ENCODE measurements at places on chromosomes 3 and 15.

DNA sequence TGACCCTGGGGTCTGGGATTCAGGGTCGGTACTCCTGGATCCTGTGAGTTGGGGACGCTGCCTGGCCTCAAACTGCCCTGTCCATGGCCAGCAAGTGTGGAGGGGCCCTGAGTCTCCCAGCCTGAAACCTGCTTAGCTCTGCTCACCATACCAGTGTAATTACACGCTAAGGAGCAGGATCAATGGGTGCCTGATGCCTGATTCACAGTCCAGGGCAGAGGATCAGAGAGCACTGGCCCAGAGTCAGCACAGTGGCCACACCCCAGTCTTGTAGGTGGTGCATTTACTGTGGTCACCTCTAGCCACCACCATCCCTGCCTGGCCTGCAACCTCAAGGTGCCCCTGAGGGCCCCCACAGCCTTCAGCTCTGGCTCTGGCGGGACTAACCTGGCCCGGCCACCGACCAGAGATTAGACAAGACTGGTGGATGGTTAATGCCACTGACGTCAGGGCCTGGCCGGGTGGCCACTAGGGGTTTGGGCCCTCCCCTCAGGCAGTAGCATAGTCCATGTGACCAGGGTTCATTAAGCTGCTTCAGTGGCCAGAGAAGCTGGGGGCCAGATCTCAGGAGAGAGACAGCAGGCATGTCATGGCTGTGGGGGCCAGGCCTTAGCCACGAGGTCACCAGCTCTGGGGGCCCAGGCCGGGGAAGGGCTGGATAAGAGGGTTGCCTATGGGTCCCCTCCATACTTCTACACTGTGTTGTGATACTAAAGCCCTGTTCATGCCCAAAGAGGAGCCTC lies 3.3 kb upstream of the SLC38A3 start:
- DNase-seq = no peak

DNA sequence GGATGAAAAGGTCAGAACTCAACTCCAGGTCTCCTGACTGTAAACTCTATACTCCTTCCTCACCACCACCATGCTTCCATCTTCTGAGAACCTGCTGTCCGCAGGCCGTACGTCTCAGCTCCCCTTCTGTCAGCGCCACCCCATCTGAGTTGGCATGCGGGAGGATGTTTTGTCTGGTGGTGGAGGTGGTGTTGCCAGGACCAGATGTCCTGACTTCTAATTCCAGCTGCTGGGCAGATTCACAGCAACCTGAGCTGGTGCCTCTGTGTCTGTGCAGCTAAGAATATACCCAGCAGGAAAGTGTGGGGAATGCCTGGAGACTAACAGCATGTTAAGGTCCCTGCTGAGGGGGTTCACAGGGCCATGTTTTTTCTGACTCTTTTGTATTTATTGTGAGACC lies 23.2 kb downstream of the PLA1A start:
- no peak for DNase-seq

- peak; percentile 46 for DNase-seq
These were observed 1.1 kb downstream of the ARMC8 start for GRCh38 chr3:138188013-138188730.

GRCh38 chr3:58801541-58801940 lies 135.0 kb upstream of the FAM3D start:
- no peak for DNase-seq

DNA sequence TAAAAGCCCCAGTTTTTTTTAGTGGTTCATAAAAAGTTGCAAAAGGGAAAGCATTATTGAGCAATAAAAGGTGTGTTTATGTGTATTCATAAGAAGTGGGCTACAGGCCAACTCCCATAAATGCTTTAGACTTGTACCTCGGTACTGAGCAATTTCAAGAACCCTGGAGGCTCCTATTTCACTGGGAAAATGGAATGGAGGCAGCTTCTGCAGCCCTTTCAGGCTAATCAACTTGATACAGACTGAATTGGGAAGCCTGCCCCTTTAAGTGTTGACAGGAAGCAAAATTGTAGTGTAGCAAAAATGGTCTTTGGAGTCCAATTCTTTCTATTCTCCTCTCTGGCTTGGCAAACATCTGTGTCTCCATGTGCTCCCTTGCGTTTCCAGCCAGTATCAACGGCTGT lies 118.8 kb downstream of the ECT2 start:
- DNase-seq = no peak

GRCh38 chr3:197525706-197526105 lies 30.1 kb downstream of the BDH1 start:
- DNase-seq = no peak

DNA sequence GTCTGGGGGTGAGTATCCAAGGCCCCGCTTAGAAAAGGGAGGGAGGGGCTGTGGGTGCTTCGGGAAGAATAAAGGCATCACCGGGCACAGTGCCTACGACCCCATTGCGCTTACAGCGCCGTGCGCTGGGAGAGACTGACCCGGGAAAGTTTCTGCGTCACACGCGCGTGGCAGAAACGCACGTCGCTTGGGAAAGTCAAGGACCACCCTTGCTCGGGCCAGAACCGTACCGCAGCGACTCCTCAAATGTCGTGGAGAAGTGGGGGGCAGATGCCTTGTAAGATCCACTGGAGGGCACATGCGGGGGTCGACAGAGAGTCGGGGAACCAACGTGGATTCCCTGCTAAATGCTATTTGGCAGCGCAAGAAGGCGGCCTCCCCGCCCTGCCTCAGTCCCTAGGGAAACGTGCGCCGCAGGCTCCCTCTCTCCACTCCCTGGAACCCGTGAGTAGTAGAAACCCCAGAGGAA lies 2.4 kb downstream of the ADAMTS9 start:
- DNase-seq = no peak

DNA sequence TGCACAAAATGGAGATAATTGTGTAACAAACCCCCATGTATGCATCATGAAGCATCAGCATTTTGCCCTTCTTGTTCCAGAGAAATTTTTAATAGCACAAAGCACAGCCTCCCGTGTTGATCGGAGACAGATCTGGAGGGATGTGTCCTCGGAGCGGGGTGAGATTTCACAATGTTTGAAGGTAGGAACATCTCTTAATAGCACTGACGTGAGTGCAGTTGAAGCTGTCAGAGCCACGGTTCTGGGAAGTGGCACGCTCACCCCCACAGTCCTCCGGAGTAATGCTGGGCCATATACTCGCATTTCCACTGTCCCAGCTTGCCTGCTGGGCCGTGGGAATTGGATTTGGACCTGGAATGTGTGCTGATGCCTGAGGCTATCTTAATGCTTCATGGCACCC lies 24.1 kb downstream of the ARPP21 start:
- no peak for DNase-seq

GRCh38 chr3:112615989-112616731 lies 24.8 kb downstream of the CCDC80 start:
- DNase-seq = no peak

GRCh38 chr3:50628601-50629000 lies 11.7 kb downstream of the MAPKAPK3 start:
- no peak for DNase-seq

DNA sequence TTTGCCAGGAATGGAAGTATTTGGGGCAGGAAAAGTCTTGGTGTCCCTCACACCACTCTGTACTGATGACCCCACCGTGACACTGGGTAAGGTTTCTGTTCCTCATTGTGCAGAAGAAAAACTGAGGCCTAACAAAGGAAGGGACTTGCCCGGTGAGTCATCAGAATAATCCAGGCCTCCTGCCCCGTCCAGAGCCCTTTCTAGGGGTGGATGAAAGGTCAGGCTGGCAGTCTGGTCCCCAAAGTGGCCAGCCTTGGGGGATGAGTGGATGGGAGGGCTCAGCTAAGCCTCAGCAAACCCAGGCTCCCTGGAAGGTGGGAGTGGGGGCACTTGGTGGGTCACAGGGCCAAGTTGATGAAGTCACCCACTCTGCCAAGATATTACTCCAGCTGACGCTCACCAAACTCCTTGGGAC lies 2.3 kb upstream of the DNAH1 start:
- DNase-seq = no peak

DNA sequence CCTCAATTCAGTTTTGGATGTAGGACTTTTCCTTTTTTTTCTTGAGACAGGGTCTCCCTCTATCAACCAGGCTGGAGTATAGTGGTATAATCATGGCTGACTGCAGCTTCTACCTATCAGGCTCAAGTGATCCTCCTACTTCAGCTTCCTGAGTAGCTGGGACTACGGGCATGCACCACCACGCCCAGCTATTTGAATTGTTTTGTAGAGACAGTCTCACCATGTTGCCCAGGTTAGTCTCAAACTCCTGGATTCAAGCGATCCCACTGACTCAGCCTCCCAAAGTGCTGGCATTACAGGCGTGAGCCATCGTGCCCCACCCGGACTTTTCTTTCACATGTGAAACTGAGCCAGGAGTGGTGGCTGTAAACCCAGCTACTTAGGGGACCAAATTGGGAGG lies 3.5 kb downstream of the RNU5B-1 start:
- DNase-seq = no peak

- no peak for DNase-seq
These were observed 722 bp downstream of the STRA6 start for GRCh38 chr15:74201710-74202420.
